ENCODE measurements at places on chromosomes 16 and 17. TPM values are rescaled to one million over a fixed set of nuclear protein-coding genes. Genes with fewer than 3 reads are reported as not detected.
A peak's percentile ranks its signal among the peaks of the same experiment; 100 is the strongest.

DNA sequence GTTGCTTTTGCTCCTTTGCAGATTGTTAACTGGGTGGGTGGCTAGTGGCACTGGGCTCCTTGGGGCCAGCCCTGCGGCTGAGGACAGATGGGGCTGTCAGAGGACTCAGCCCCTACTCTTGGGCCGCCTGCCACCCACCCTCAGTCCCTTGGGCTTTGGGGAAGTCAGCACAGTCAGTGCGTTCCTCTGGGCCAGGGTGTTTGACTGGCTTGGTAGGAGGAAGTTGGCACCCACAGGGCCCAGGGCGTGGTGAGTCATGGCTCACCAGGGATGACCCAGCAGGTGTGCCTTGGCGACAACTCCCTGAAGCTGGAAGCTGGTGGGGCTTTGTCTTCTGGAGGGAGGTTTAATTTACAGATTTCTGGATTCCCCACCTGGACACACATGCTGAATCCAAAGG, 32.4 kb downstream of the HAPSTR1 start:
- peaks cover 63% of the 10 kb centered on the region for H3K4me1 ChIP-seq
- H3K27me3 ChIP-seq: no peaks in the 10 kb centered on the region
- peak overlapping the region; percentile 5 for H3K27ac ChIP-seq
- DNase-seq: peak; percentile 46

Gene ABCA9
- not detected for total RNA-seq

Gene PAM16
- 63.4 TPM for total RNA-seq

DNA sequence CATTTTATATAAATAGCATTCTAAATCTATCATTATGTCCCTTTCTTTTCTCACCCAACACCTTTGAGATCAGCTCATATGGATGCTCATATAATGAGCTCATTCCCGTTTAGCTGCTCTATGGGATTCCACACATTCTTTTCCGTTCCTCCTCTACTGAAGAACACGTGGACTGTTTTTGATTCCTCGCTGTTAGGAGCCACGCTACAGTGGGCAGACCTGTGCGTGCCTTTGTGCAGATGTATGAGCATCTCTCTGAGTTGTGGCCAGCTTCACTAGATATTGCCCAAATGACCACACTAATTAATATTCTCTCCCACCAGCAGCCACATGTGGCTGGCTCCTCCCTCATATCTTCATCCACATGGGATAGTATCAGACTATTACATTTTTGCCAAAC, 6.0 kb upstream of the TNFRSF13B start:
- H3K4me1 ChIP-seq: peaks cover 12% of the 10 kb centered on the region
- DNase-seq: no peak
- H3K27ac ChIP-seq: no peak overlapping the region
- no peaks in the 10 kb centered on the region for H3K27me3 ChIP-seq

- peaks cover 35% of the 10 kb centered on the region for H3K36me3 ChIP-seq
- no peaks in the 10 kb centered on the region for H3K27me3 ChIP-seq
- H3K27ac ChIP-seq: no peak overlapping the region
- H3K4me3 ChIP-seq: no peak overlapping the region
- DNase-seq: peak; percentile 23
These were observed 15.5 kb downstream of the ERCC4 start for GRCh38 chr16:13935408-13935807.

Measured in activated CD4-positive, alpha-beta memory T cell treated with anti-CD3 and anti-CD28 coated beads for 36 hours (primary cell).